Ecto neural progenitor cell (in vitro differentiated cells): ENCODE measurements at places on chromosomes 1 and 21.
A peak's percentile ranks its signal among the peaks of the same experiment; 100 is the strongest.

- no peak for DNase-seq
These were observed 28.5 kb downstream of the MAP3K21 start for GRCh38 chr1:233355841-233356704.

DNA sequence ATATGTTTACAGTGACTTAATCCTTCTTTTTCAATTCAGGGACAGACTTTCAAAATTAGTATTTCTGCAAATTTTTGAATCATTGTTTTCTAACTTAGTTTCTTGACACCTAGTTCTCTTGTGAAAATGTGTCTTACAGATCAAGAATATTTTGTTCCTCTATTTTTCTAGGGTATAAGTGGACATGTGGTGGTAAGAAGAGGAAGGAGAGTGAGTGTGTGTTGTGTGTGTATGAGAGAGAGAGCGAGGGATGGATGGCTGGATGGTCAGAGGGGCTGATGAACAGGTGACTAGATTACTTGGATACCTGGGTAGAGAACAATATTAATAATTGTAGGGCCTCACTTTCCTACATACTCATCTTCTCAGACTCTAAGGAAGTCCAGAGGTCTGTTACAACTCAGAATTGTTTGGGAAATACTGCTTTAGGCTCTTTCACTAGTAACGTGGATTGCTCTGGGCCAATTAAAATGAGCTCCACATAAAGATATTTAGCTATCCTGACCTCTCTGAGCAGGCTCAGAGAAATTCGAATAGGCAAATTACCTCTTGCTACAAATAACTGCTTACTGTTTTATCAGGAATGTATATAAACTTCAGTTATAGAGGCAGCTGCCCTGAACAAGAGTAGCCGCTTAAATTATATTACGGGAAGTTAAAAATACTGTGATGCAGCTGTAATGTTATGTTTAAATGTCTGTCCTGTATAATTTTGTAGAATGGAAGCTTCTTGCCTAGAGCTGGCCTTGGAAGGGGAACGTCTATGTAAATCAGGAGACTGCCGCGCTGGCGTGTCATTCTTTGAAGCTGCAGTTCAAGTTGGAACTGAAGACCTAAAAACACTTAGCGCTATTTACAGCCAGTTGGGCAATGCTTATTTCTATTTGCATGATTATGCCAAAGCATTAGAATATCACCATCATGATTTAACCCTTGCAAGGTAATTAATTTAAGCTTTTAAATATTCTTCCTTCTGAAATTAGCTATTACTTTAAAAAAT is 19.7 kb downstream of the GPSM2 start:
- DNase-seq: no peak

- no peak for DNase-seq
These were observed 13.7 kb upstream of the CLCA1 start for GRCh38 chr1:86455073-86455472.

DNA sequence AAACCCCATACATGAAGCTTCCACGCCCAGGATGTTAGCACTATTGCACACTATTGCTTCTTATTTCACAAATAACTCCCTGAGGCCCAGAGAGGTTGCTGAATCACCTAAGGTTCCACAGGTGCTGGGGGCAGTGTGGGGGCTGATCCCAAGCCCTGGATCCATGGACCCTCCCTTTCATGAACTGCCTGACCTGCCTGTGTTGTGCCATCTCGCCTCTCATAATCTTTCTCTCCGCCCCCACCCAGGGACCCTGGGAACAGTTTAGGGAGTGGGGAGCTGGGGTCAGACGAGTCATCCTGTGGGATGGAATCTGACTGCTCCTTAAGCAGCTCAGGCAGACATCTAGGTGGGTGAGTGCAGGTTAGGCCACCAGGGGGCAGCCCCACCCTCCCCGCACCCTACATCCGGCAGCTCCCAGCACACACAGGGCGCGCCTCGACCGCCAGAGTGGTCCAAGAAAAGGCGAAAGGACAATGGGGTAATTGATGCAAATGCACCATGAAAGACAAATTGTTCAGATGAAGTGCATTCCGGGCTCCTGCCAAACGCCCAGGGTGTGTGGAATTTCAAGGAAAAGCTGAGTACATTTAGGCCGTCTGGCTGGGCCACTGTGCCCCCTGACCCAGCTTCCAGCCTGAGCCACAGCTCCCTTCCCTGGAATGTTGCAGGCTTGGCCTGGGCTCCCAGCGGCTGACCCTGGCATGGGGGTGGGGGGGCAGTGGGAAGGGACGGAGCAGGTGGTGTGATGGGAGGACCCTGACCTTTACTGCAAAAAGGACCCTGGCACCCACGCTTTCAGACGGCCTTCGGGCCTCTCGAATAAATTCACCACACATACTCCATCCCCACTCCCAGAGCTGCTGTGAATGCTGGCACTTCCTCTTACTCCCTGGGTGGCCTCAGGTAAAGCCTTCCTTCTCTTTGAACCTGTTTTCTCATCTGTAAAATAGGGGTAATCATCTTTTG is 20.8 kb downstream of the PHLDA3 start:
- DNase-seq: peak; percentile 88

DNA sequence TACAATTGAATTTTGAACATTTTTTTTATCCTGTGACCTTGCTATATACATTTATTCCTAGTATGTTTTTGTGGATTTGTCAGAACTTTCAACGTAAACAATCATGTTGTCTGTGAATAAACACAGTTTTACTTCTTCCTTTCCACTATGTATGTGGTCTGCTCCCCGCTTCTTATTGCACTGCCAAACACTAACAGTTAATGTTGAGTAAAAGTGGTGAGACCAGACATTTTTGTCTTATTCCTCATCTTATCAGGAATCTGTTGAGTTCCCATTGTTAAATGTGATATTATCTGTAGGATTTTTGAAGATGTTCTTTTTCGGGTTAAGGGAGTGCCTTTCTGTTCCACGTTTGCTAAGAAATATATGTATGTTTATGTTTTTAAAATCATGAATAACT is 45.9 kb downstream of the CAMSAP2 start:
- no peak for DNase-seq

GRCh38 chr1:91261655-91262054 is 143.0 kb downstream of the HFM1 start:
- no peak for DNase-seq

GRCh38 chr21:38729754-38730379 is 75.9 kb upstream of the ETS2 start:
- no peak for DNase-seq

- no peak for DNase-seq
These were observed 42.9 kb upstream of the LGALS8 start for GRCh38 chr1:236480758-236481436.

DNA sequence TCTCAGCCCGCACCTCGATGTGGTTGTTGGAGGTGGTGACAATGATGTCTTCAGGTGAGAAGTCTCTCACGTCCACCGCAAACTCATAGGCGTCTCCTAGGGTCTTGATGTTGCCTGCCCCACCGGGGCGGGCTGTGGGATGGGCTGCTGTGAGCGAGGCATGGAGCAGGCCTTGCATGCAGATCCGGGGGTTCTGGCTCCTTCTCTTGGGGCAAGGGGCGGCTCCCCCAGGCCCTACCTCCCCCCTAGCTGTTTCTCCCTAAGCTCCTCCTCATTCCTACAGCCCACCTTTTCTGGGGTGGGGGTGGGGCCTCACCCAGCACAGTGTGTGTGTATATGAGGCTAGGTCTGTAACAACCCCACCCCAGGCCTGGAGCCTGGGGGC is 775 bp downstream of the HSPB7 start:
- DNase-seq: no peak

GRCh38 chr1:44677201-44677766 is 2.8 kb downstream of the ARMH1 start:
- DNase-seq: no peak

DNA sequence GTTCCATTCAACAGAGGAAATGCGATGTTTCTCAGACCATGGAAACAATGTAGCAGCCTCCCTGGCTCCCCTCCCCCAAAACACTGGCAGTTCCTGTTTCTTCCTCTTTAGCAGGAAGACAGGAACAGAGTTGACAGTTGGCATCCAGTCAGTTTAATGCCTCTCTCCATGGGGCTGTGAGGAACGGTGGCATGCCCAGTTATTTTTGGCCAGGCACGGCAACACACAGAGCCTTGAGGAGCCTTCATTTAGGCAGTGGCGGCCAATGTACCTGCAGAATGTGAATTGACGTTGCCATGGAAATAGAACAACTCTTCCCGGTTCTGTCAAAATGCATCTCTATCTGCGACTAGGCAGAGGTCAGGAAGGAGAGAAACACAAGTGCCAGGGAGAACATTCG is 330.6 kb downstream of the DSCAM start:
- no peak for DNase-seq

DNA sequence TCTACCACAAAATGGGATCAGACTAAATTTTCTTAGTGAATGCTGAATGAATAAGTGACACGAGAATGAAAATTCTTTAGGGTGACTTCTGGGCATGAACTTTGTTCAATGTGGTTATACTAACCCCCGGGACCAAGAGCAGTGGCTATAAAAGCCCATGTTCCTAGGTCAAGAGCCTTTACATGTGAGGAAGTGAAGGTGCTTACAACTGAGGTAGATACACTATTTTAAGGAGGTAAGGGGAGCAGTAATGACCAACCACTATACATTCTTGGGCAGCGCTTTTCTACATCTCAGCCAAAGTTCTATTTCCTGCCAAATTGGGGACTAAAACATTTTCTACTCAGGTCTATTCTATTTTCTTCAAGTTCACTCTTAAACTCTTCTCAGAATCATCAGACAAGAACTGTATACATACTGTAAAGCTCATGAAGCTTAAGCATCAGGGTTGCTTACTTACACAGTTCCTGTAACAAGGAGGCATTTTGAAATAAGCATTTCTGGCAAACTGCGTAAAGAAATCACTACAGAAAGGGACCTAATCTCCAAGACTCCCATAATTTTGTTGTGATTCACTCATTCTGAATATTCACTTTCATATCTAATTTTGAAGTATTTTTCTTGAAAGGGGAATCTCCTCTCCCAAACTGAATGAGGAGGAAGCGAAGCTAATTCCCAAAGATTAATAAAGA is 8.5 kb upstream of the ARHGAP29 start:
- DNase-seq: no peak

DNA sequence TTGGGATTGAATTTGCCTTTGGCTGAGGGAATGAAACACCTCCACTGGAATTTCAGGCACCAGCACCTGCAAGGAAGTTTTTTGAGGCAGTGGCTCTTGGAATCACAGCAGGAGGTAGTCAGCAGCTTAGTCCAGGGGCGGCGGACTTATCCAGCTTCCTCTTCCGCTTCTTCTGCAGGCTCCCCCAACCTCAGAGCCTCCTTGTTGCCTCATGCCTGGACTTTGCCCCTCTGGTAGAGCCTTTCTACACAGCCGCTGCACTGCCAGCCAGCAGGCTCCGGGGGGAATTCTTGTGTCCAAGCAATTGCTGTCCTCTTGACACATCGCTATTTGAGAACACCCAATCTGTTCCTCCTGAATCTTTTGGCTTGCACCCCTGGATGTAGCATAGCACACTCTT is 4.4 kb upstream of the RHEX start:
- no peak for DNase-seq

- DNase-seq: no peak
These were observed 24.1 kb upstream of the MYCL start for GRCh38 chr1:39925721-39926342.

GRCh38 chr1:31675161-31675560 is 28.7 kb downstream of the COL16A1 start:
- DNase-seq: no peak

DNA sequence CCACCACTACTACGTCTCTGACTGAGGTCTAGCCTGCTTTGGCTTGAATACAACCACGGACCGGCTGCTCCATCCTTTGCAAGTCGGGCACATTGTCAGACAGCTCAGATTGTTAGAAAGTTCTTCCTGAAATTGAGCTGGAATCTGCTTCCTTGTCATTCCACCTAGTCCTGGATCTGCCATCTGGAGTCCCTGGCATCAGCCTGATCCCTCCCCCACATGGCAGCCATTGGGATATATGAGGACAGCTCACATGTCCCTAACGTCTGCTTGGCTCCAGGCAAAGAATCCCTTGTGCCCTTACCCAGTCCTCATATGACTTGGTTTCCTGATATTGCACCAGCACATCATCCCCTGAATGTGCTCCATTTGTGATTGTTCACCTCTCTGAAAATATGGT is 56.3 kb upstream of the SYT6 start:
- no peak for DNase-seq
